ENCODE measurements at places on chromosomes 2 and 18. TPM values are rescaled to one million over a fixed set of nuclear protein-coding genes. Genes with fewer than 3 reads are reported as not detected.

Gene CROCC2
- polyA plus RNA-seq, result 0.51 TPM

Gene TXNL1
- polyA plus RNA-seq, result 107 TPM

Gene KLHL30
- polyA plus RNA-seq, result 0.29 TPM

Gene COBLL1
- 5.4 TPM for polyA plus RNA-seq

Gene SPP2
- not detected for polyA plus RNA-seq

Gene FBLN7
- 3.1 TPM for polyA plus RNA-seq

Gene RPIA
- polyA plus RNA-seq, result 17.9 TPM
